ENCODE measurements at places on chromosomes 5 and 9. TPM values are rescaled to one million over a fixed set of nuclear protein-coding genes. Genes with fewer than 3 reads are reported as not detected.

DNA sequence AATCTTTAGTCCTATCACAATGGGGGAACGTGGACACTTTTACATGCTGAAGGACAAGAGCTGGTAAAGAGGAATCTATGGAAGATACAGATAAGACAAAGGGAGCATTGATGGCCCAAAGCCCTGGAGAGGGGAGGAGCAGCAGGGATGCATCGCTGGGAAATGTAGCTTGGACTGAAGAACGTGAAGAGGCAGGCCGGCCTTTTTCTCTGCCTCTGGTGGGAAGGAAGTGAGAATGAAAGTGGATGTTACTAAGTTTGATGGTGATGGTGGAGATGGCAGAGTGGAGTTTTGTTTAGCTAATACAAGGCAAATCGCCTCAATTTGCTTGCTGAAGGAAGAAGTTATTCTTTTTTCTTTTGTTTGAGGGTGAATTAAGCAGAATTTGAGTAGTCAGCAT is 124.6 kb upstream of the TAF11L2 start:
- H3K27ac ChIP-seq, result no peak overlapping the region
- H3K36me3 ChIP-seq, result no peaks in the 10 kb centered on the region
- no peak overlapping the region for H3K4me3 ChIP-seq
- H3K4me1 ChIP-seq, result no peaks in the 10 kb centered on the region
- H3K27me3 ChIP-seq, result no peaks in the 10 kb centered on the region

DNA sequence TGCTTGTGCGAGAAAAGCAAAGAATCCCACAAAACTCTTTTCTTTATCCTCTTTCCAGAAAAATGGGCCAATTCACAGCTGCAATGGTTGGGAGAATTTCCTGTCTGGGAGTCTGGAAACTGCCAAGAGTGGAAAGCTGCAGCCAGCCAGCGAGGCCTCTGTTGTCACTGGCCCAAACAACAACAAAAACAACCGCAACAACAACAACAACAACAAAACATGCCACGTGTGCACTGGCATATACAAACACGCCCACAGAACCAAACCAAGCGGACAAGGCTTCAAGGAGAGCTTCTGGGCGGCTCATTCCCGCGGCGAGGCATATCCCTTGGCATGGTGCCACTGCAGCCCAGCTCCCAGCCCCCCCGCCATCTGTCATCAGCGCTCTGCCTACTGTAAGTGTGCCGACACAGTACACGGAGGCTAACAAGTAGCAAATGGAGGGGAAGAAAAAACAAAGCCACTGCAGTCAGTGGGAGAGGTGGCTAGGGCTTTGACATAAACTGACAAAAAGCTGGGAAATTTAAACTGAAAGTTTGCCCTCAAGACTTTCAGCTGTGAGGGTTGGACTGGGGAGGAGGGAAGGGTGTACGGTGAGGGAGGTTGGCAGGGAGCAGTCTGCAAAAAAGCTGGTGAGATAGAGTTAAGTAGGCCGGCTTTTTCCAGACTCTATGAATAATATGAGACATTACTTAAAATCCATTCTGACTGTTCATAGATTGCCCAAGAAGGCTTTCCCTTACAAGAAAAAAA is 165.0 kb upstream of the ZNF462 start:
- DNase-seq, result peak; percentile 74
- H3K36me3 ChIP-seq, result no peaks in the 10 kb centered on the region
- H3K4me3 ChIP-seq, result peak overlapping the region; percentile 53
- H3K27me3 ChIP-seq, result no peaks in the 10 kb centered on the region
- H3K4me1 ChIP-seq, result peaks cover 9% of the 10 kb centered on the region

The SAPCD2 gene
- 0.22 TPM for polyA plus RNA-seq

DNA sequence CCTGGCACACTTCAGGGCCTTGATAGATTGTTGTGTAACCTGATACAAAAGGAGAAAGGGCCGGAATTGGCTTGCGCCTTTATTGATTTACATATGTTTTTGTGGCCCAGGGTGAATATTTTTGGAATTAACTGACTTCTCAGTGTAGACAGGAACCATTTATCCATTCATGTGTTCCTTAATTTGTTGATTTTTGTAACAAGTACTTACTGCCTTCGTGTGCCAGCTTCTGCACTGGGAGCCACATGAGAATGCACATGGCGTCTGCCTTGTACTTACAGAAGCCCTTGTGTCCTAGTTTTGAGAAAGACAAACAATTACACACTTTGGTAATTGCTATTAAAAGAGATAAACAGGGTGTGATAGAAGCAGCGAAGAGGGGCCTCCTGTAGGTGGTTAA is 26.4 kb downstream of the EHMT1 start:
- no peak for DNase-seq
- no peaks in the 10 kb centered on the region for H3K4me1 ChIP-seq
- no peaks in the 10 kb centered on the region for H3K27me3 ChIP-seq
- H3K4me3 ChIP-seq, result no peak overlapping the region
- H3K36me3 ChIP-seq, result peaks cover 16% of the 10 kb centered on the region
- no peak overlapping the region for H3K27ac ChIP-seq

The ADAMTS13 gene
- polyA plus RNA-seq, result 1.8 TPM

GRCh38 chr5:148746826-148747535 is 79.4 kb upstream of the ADRB2 start:
- H3K27me3 ChIP-seq, result no peaks in the 10 kb centered on the region
- no peak for DNase-seq
- H3K36me3 ChIP-seq, result no peaks in the 10 kb centered on the region
- H3K4me3 ChIP-seq, result no peak overlapping the region

The RANBP17 gene
- 0.08 TPM for polyA plus RNA-seq

The PTGS1 gene
- 5.6 TPM for polyA plus RNA-seq

The TSLP gene
- 1.6 TPM for polyA plus RNA-seq

The CCDC171 gene
- polyA plus RNA-seq, result 0.35 TPM

The C5orf47 gene
- polyA plus RNA-seq, result 0.14 TPM

The HRCT1 gene
- polyA plus RNA-seq, result 1.6 TPM

The ORM2 gene
- not detected for polyA plus RNA-seq

- H3K4me1 ChIP-seq, result no peaks in the 10 kb centered on the region
- no peaks in the 10 kb centered on the region for H3K27me3 ChIP-seq
- H3K4me3 ChIP-seq, result no peak overlapping the region
These were observed 19.3 kb downstream of the MRPS27 start for GRCh38 chr5:72300590-72301339.

DNA sequence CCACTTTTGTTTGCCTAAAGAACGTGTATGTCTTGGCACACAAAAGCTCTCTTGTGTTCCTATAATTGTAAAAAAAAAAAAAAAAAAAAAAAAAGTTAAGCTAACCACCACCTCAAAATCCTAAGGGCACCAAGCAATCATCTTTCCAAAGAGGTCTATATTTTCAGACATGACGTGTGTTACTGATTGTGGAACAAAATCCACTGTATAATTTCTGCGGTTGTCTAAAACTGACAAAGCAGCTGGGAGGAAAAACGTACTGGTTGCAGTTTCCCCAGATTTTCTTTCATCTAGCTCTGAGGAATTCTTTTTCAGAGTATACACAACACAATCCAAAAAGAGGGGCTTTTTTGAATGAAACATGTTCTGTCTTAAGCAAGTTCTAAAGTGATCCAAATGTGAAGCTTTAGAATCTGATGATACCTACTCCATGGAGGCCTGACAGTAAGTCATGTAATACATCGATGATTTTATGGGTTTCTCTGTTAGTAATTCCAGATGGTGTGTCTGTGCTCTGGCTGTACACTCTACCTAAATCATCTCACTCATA is 375.6 kb upstream of the NUDT12 start:
- no peak for DNase-seq
- no peak overlapping the region for H3K4me3 ChIP-seq
- H3K27ac ChIP-seq, result no peak overlapping the region

DNA sequence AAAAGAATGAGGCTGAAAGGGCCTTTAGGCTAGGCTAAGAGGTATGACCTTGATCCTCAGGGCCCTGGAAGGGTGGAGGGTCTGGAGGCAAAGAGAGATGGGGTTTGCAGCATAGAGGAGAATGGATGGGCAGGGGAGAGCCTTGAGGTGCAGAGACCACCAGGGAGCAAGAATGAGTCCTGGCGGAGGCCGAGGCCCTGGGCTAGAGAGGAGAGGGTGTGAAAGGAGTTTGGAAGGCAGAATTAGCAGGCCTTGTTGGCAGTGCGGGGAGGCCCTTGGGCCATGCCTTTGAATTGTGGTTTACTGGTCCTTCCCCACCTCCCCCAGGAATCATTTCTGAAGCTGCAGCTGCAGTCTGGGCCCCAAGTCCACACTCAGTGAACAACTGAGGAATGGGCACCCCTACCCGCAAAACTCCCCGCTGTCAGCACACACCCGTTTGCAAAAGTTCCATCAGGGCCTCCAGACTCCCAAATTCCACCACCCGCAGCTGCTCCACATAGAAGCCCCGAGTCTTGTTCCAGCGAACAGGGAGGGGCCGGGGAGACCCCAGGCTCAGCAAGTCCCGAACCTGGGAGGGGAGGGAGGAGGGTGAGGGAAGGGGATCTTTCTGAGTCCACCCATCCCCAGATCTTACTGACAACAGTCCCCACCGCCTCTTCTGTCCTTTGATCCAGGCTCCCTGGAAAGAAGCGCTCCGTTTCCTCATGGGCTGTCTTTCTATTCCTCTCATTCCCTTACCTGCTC is 2.1 kb downstream of the KIF12 start:
- no peak overlapping the region for H3K4me3 ChIP-seq
- H3K4me1 ChIP-seq, result no peaks in the 10 kb centered on the region
- H3K27ac ChIP-seq, result no peak overlapping the region
- no peaks in the 10 kb centered on the region for H3K27me3 ChIP-seq
- DNase-seq, result no peak

- no peak overlapping the region for H3K27ac ChIP-seq
- DNase-seq, result no peak
- H3K36me3 ChIP-seq, result no peaks in the 10 kb centered on the region
- no peaks in the 10 kb centered on the region for H3K27me3 ChIP-seq
These were observed 9.6 kb upstream of the CCDC112 start for GRCh38 chr5:115306011-115306536.

GRCh38 chr5:26940994-26941393 is 97.4 kb downstream of the CDH9 start:
- H3K36me3 ChIP-seq, result no peaks in the 10 kb centered on the region
- H3K4me1 ChIP-seq, result no peaks in the 10 kb centered on the region
- H3K4me3 ChIP-seq, result no peak overlapping the region

- H3K4me1 ChIP-seq, result peaks cover 4% of the 10 kb centered on the region
- H3K27me3 ChIP-seq, result peaks cover 15% of the 10 kb centered on the region
- H3K4me3 ChIP-seq, result peak overlapping the region; percentile 54
- peak overlapping the region; percentile 23 for H3K27ac ChIP-seq
These were observed 975 bp upstream of the NXNL2 start for GRCh38 chr9:88533951-88534455.

The ECPAS gene
- 410 TPM for polyA plus RNA-seq

- H3K4me1 ChIP-seq, result peaks cover 5% of the 10 kb centered on the region
- H3K36me3 ChIP-seq, result peaks cover 14% of the 10 kb centered on the region
- no peak for DNase-seq
- no peak overlapping the region for H3K27ac ChIP-seq
These were observed 7.3 kb downstream of the CDC26 start for GRCh38 chr9:113267911-113268566.

- DNase-seq, result no peak
- peak overlapping the region; percentile 54 for H3K4me3 ChIP-seq
- H3K4me1 ChIP-seq, result peaks cover 5% of the 10 kb centered on the region
- no peaks in the 10 kb centered on the region for H3K36me3 ChIP-seq
- H3K27ac ChIP-seq, result no peak overlapping the region
These were observed 140.4 kb downstream of the ESM1 start for GRCh38 chr5:54844905-54845566.

DNA sequence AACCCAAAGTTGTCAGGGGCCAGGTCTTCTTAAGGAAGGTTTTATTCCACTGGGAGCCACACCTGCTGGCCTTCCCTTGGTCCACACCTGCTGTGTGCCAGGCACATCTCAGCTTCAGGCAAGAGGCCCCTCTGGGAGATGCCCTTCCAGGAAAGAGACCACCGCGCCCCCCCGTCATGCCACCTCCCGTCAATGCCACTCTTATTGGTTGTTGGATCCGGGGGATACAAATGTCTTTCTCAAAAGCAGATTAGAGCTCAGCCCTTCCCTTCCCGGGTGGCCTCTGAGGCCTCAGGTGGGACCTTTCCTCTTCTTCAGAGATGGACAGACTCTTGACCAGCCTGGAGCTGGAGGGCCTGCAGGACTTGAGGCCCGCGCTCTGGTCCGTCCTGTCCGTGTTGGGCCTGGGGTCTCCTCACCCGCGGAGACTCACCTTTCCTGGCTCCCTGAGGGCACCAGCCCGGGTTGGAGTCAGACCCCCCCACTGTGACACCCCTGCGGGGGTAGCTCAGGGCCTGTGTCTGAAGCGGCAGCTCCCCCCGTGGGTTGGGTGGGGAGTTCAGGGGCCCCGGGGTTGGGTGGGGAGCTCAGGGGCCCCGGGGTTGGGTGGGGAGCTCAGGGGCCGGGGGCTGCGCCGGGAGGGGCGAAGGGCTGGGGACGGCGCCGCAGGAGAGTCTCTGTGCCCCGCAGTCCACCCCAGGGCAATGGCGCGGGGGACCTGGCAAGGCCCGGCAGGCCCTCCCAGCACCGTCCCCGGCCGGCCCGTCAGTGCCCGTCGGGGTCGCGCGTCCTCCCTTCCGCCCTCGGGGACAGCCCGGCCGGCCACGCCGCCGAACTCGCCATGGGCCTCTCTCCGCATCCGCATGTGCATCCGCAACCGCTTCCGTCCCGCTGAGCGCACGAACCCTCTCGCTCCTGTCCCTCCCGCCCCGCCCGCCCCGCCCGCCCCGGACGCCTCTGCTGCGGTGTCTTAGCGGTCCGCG is 3.7 kb upstream of the SLC9A3 start:
- no peak for DNase-seq
- H3K4me3 ChIP-seq, result no peak overlapping the region
- no peaks in the 10 kb centered on the region for H3K27me3 ChIP-seq
- no peak overlapping the region for H3K27ac ChIP-seq
- H3K4me1 ChIP-seq, result no peaks in the 10 kb centered on the region

The PCDHGC5 gene
- polyA plus RNA-seq, result 0.08 TPM

GRCh38 chr5:140192715-140193430 is 17.9 kb downstream of the CYSTM1 start:
- no peak overlapping the region for H3K4me3 ChIP-seq
- H3K27ac ChIP-seq, result peak overlapping the region; percentile 85
- no peaks in the 10 kb centered on the region for H3K27me3 ChIP-seq
- peaks cover 29% of the 10 kb centered on the region for H3K36me3 ChIP-seq

DNA sequence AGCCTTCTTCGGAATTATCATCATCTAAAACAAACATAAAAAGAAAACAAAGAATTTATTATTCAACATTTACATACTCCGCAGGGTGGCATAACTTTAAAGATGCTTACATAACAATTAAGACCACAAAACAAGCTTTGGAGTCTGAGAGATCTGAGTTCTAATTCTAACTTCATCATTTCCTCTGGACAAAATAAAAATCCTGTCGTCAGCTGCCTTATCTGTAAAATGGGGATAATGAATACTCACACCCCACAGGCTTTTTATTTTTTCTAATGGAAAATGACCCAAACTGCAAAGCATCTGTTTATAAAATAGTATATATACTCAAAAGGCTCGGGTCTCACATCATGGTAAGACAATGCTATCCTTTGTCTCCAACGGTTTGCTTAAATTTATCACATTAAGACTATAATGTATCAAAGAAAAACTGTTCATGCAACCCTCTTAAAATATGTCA is 4.3 kb downstream of the ARRDC3 start:
- no peaks in the 10 kb centered on the region for H3K36me3 ChIP-seq
- peaks cover 46% of the 10 kb centered on the region for H3K4me1 ChIP-seq
- H3K27me3 ChIP-seq, result no peaks in the 10 kb centered on the region
- peak overlapping the region; percentile 77 for H3K4me3 ChIP-seq
- peak overlapping the region; percentile 99 for H3K27ac ChIP-seq

- H3K36me3 ChIP-seq, result no peaks in the 10 kb centered on the region
- no peak for DNase-seq
- no peak overlapping the region for H3K27ac ChIP-seq
- H3K4me1 ChIP-seq, result peaks cover 6% of the 10 kb centered on the region
- H3K27me3 ChIP-seq, result no peaks in the 10 kb centered on the region
- no peak overlapping the region for H3K4me3 ChIP-seq
These were observed 103.5 kb downstream of the SPRY4 start for GRCh38 chr5:142221091-142221860.

GRCh38 chr5:134561871-134562296 is 36.4 kb downstream of the JADE2 start:
- H3K36me3 ChIP-seq, result no peaks in the 10 kb centered on the region
- H3K4me1 ChIP-seq, result peaks cover 7% of the 10 kb centered on the region
- no peak overlapping the region for H3K4me3 ChIP-seq
- DNase-seq, result no peak
